Ovary (tissue), 10 donors: ENCODE measurements at places on chromosomes 1 and 21. TPM values are rescaled to one million over a fixed set of nuclear protein-coding genes. Genes with fewer than 3 reads are reported as not detected.
A peak's percentile ranks its signal among the peaks of the same experiment; 100 is the strongest.

FAM110D gene
- 4.9 TPM for total RNA-seq

KLF18 gene
- not detected for total RNA-seq

MTARC2 gene
- 25.7 TPM for total RNA-seq

SMYD3 gene
- 12.3 TPM for total RNA-seq

DNA sequence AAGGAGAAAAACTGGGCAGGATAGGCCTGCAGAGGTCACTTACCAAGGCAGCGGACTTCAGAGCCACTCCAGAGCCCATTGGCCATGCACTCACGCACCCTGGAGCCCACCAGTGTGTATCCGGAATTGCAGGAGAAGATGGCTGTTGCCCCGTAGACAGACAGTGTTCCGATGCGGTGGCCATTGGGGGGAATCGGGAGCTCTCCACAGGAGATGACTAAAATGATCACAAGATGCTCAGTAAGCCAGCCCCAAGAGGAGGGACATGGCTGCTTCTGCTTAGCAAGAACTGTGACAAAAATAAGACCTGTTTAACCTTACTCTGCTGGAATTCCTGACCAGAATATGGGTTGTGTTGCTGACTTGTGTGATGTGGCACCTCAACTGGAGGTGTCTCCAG, 96.9 kb downstream of the ZSCAN20 start:
- H3K27ac ChIP-seq = no peak overlapping the region
- H3K27me3 ChIP-seq = no peaks in the 10 kb centered on the region
- no peak overlapping the region for H3K4me3 ChIP-seq
- no peaks in the 10 kb centered on the region for H3K4me1 ChIP-seq

GRCh38 chr1:226125097-226125630, 61.4 kb downstream of the ACBD3 start:
- peak; percentile 78 for DNase-seq
- H3K27me3 ChIP-seq = no peaks in the 10 kb centered on the region
- H3K36me3 ChIP-seq = no peaks in the 10 kb centered on the region
- no peak overlapping the region for H3K4me3 ChIP-seq
- no peak overlapping the region for H3K27ac ChIP-seq
- H3K4me1 ChIP-seq = no peaks in the 10 kb centered on the region
